ENCODE measurements at places on chromosomes 3 and 15.
A peak's percentile ranks its signal among the peaks of the same experiment; 100 is the strongest.

GRCh38 chr15:38130740-38131498, 121.7 kb upstream of the SPRED1 start:
- peaks cover 30% of the 10 kb centered on the region for H3K4me1 ChIP-seq
- H3K27me3 ChIP-seq, result no peaks in the 10 kb centered on the region
- no peak for DNase-seq
- H3K27ac ChIP-seq, result peak overlapping the region; percentile 72

- H3K27me3 ChIP-seq, result no peaks in the 10 kb centered on the region
- H3K27ac ChIP-seq, result no peak overlapping the region
- DNase-seq, result no peak
- H3K4me1 ChIP-seq, result no peaks in the 10 kb centered on the region
- no peaks in the 10 kb centered on the region for H3K36me3 ChIP-seq
- H3K4me3 ChIP-seq, result no peak overlapping the region
Measured at GRCh38 chr15:39914977-39915376, 5.1 kb downstream of the GPR176 start.

- no peaks in the 10 kb centered on the region for H3K36me3 ChIP-seq
- H3K4me3 ChIP-seq, result no peak overlapping the region
- H3K27ac ChIP-seq, result no peak overlapping the region
- H3K4me1 ChIP-seq, result no peaks in the 10 kb centered on the region
Measured at GRCh38 chr3:80190051-80190450, 422.3 kb upstream of the ROBO1 start.

- H3K27ac ChIP-seq, result no peak overlapping the region
- H3K36me3 ChIP-seq, result no peaks in the 10 kb centered on the region
- no peak for DNase-seq
- no peaks in the 10 kb centered on the region for H3K27me3 ChIP-seq
Measured at GRCh38 chr3:72368331-72368975, 479.8 kb downstream of the SHQ1 start.

DNA sequence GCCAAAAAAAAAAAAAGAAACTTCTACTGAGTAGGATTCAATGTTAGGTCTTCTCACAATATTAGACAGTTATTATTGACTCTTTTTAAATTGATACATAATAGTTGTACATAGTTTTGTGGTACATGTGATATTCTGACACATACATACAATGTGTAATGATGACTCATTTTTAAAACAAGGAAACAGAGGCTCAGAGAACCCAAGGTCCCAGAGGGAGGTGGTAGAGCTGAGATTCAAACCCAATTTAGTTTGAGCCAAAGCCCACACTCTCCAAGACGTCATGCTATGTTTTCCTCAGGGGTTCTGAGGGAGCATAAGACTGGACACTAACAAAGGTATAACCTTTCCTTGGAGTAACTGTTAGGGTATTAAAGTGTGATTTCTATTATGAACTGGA, 40.6 kb downstream of the MYO5C start:
- H3K4me3 ChIP-seq, result no peak overlapping the region
- peaks cover 10% of the 10 kb centered on the region for H3K4me1 ChIP-seq
- no peaks in the 10 kb centered on the region for H3K36me3 ChIP-seq

GRCh38 chr3:46627078-46627477, 14.8 kb downstream of the FAM240A start:
- H3K4me3 ChIP-seq, result no peak overlapping the region
- peaks cover 32% of the 10 kb centered on the region for H3K4me1 ChIP-seq
- H3K36me3 ChIP-seq, result no peaks in the 10 kb centered on the region
- H3K27ac ChIP-seq, result peak overlapping the region; percentile 86

DNA sequence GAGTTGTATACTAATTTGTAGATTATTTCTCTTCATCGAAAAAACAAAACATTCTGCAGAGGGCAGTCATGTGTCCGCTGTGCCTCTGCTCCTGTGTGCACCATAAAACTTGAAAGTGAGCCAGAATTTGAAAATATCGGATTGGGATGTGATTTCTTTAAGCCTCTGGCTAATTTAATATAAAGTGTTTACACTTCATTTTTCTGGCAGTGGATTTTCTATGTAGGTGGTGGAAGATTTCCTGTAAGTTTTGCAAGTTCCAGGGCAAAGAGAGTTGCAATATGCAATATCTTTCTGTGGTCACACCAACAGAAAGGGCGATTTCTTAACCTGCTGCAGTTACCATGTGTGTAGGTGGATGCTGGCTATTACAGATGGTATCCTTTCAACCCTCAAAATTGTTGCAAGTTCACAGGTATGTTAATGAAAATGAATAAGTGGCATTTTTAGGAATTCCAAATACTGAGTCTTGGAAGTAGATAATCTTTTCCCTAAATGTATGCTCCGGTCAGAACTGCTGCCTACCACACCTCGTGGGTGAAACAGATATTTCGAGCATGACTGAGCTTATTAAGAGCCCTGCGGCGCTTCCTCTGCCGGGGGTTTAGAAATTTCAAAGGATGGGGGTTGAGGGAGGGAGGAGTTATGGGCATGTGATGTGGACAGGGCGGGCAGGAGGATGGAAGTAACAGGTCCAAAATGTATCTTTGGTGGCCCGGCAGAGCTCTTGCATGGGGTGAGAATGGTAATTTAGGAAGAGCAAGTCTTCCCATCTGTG, 134.0 kb downstream of the PGPEP1L start:
- no peaks in the 10 kb centered on the region for H3K36me3 ChIP-seq
- H3K27me3 ChIP-seq, result no peaks in the 10 kb centered on the region
- H3K27ac ChIP-seq, result peak overlapping the region; percentile 49

- no peak for DNase-seq
- no peaks in the 10 kb centered on the region for H3K36me3 ChIP-seq
- H3K27me3 ChIP-seq, result no peaks in the 10 kb centered on the region
Measured at GRCh38 chr15:88487796-88488523, 20.5 kb downstream of the MRPS11 start.

DNA sequence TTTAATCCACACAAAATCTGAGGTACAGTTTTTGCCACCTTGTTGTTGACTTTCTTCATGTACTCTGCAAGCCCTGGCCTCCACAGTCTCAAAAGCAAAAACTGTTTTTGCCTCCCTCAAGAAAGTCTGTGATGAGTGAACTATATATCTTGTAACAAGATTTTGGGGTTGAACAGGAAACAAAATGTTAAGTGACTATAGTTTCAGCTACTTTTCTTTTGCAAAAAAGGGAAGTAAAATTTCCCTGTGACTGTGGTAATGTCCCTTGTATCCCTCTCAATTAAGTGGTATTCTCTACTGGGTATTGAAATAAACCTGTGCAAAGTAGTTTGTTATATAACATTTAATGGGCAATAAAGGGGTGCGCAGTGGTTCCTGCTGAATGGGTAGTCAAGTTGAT, 21.3 kb upstream of the SCAANT1 start:
- no peak overlapping the region for H3K4me3 ChIP-seq
- H3K27me3 ChIP-seq, result no peaks in the 10 kb centered on the region
- no peak for DNase-seq
- no peak overlapping the region for H3K27ac ChIP-seq
- no peaks in the 10 kb centered on the region for H3K36me3 ChIP-seq

- no peak for DNase-seq
- H3K27me3 ChIP-seq, result no peaks in the 10 kb centered on the region
- H3K27ac ChIP-seq, result peak overlapping the region; percentile 39
Measured at GRCh38 chr15:89041507-89041906, 46.7 kb upstream of the ABHD2 start.
